Fibroblast of the aortic adventitia (primary cell): ENCODE measurements at places on chromosomes 11 and 22. TPM values are rescaled to one million over a fixed set of nuclear protein-coding genes. Genes with fewer than 3 reads are reported as not detected.

Gene OR8B3
- total RNA-seq, result not detected in 2 replicates

Gene FAM227A
- total RNA-seq, result 0.74 and 2.0 TPM in 2 replicates

Gene CRYBB1
- not detected in 2 replicates for total RNA-seq

Gene MMP1
- total RNA-seq, result 13.2 and 3,834 TPM in 2 replicates

Gene OR6A2
- total RNA-seq, result 0.27 and 0.33 TPM in 2 replicates

Gene PATE4
- not detected in 2 replicates for total RNA-seq

Gene MAPK8IP1
- 8.0 and 8.1 TPM in 2 replicates for total RNA-seq

Gene SLC25A45
- 0.41 and 5.8 TPM in 2 replicates for total RNA-seq

Gene OR2AG1
- total RNA-seq, result not detected in 2 replicates

Gene VSIG10L2
- total RNA-seq, result not detected in 2 replicates

Gene LARGE2
- total RNA-seq, result not detected in 2 replicates

Gene CWF19L2
- 15.1 and 41.3 TPM in 2 replicates for total RNA-seq

Gene PATE2
- total RNA-seq, result 0.18 and 3.2 TPM in 2 replicates

Gene LMO2
- 5.6 and 21.8 TPM in 2 replicates for total RNA-seq

Gene FGF4
- total RNA-seq, result 0.08 TPM in 1 of 2 replicates, not detected in the other

Gene FADS3
- 22.1 and 35.9 TPM in 2 replicates for total RNA-seq

Gene PRMT3
- 17.3 and 19.3 TPM in 2 replicates for total RNA-seq

Gene GVQW3
- 2.0 and 4.2 TPM in 2 replicates for total RNA-seq

Gene MS4A7
- total RNA-seq, result not detected in 2 replicates

Gene PKNOX2
- 2.0 and 8.6 TPM in 2 replicates for total RNA-seq

Gene JAML
- not detected in 2 replicates for total RNA-seq

Gene SAA2
- total RNA-seq, result not detected in 2 replicates

Gene OR8G1
- not detected in 2 replicates for total RNA-seq

Gene SYNGR1
- total RNA-seq, result 3.9 and 14.2 TPM in 2 replicates

Gene BLID
- total RNA-seq, result 2.1 and 30.6 TPM in 2 replicates

Gene PLCB3
- total RNA-seq, result 22.5 and 47.5 TPM in 2 replicates

Gene OR56A1
- under 0.01 TPM in 1 of 2 replicates, not detected in the other for total RNA-seq

Gene KCNC1
- not detected in 2 replicates for total RNA-seq

Gene SLC22A25
- total RNA-seq, result not detected in 2 replicates

Gene FXYD2
- total RNA-seq, result not detected in 2 replicates

Gene UPB1
- total RNA-seq, result 0.90 TPM in 1 of 2 replicates, not detected in the other

Gene GLYAT
- total RNA-seq, result not detected in 2 replicates

Gene SLC29A2
- total RNA-seq, result 0.36 TPM in 1 of 2 replicates, not detected in the other

Gene USP2
- 0.36 TPM in 1 of 2 replicates, not detected in the other for total RNA-seq

Gene NLRP14
- total RNA-seq, result 0.18 TPM in 1 of 2 replicates, not detected in the other

Gene TTLL12
- 13.2 and 40.5 TPM in 2 replicates for total RNA-seq

Gene TRIM49
- total RNA-seq, result not detected in 2 replicates
